ENCODE measurements at places on chromosomes 2 and 18.

GRCh38 chr2:46913471-46914381 is 1.9 kb downstream of the MCFD2 start:
- DNase-seq, result no peak

DNA sequence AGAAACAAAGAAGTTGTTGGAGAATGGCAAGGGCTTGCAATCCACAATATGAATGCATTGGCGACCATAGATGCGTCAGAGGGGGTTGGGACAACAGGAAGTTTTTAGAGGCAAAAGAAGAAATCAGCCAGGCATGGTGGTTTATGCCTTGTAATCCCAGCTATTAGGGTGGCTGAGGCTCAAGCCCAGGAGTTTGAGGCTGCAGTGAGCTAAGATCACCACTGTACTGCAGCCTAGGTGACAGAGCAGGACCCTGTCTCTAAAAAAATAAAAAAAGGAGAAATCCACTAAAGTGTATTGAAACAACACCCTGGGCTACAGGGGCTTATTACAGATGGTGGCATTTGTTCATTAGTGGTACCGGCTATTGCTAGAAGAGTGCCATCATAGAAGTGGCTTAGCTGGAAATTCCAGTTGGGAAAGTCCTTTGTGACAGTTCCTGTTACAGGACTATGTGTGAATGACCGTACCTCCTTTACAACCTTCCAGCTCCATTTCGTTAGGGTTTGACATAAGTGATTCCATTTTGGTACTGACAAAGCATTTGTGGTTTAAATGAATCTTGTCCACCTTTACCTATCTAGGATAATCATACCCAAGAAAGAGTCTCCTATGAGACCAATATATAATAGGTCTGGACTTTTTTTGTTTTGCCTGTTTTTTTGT is 10.7 kb upstream of the WDSUB1 start:
- no peak for DNase-seq

- no peak for DNase-seq
Measured at GRCh38 chr2:115910270-115910669, 1467.8 kb downstream of the DPP10 start.

GRCh38 chr2:44310287-44310686 is 35.0 kb downstream of the SLC3A1 start:
- DNase-seq, result no peak

DNA sequence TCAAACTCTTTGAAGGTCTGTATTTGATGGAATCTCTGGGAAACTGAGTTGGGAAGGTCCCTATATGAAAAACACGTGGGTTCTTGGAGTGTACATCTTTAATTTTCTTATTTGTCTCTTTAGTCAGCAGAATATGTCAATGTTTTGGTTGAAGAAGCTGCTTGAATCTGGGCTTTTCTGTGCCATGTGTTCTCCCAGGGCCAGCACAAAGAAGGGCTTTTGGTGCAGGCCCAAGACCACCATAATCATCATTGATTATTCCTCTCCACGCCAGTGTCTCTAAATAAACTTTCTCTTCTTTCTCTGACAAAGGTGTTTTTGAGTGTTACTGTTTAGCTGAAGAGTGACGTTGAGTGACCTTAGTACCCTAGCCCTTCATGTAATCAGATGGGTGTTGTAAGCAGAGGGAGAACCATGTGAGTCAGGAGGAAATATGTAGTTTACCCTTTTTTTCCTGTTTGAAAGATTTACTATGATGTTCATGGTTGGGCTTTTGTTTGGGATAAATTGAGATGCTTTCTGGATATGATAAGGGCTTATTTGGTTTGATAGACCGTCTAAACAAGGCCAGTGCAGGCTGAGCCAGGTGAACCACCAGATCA is 11.6 kb upstream of the TNP1 start:
- DNase-seq, result no peak

GRCh38 chr18:61954096-61954746 is 61.4 kb upstream of the RNF152 start:
- DNase-seq, result no peak

GRCh38 chr2:70049255-70049654 is 38.0 kb upstream of the PCBP1 start:
- DNase-seq, result no peak

DNA sequence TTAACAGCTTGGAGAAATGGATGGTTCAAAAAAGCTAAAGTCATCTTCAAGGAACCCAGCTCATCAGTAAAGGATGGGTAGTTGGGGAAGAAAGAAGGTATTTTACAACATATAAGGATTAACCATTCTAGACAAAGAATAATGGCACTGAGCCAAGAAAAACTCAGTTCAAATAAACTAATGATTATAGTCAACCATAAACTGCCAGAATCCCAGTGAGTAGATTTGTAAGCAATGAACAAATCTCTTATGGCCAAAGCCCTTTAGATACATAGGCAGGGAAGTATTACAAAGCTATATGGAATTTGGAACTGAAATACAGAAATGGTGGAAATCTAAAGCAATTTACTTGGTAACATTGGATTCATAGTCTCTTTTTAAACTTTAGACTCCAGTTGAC is 92.4 kb upstream of the ZFP36L2 start:
- no peak for DNase-seq

DNA sequence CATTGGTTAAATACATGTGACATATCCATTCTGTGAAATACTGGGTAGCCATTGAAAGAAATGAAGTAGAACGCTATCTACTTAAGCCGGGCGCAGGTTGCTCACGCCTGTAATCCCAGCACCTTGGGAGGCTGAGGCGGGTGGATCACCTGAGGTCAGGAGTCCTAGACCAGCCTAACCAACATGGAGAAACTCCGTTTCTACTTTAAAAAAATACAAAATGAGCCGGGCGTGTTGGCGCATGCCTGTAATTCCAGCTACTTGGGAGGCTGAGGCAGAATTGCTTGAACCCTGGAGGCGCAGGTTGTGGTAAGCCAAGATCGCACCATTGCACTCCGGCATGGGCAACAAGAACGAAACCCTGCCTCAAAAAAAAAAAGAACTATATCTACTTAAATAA is 45.7 kb upstream of the ASPRV1 start:
- no peak for DNase-seq

GRCh38 chr2:30374380-30374779 is 72.7 kb upstream of the LCLAT1 start:
- DNase-seq, result no peak

- no peak for DNase-seq
Measured at GRCh38 chr2:58052978-58053377, 6.4 kb downstream of the VRK2 start.

DNA sequence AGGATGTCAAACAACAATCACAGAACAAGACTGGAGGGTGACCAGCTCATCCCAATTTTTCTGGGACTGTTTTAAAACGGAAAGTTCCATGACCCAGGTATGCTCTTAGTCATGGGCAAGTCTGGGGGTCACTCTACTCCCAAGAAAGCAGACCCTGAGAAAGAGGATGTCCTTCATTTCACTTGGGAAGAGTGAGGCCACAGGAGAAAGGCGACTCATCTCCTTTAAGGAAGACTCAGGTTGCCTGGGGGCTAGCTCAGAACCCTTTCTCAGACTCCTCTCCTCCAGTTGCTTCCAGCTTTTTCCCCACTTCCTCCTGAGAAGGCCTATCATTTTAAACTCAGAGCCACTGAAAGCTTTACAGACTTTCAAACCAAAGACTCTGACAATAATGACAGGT is 9.3 kb downstream of the RNF152 start:
- no peak for DNase-seq

DNA sequence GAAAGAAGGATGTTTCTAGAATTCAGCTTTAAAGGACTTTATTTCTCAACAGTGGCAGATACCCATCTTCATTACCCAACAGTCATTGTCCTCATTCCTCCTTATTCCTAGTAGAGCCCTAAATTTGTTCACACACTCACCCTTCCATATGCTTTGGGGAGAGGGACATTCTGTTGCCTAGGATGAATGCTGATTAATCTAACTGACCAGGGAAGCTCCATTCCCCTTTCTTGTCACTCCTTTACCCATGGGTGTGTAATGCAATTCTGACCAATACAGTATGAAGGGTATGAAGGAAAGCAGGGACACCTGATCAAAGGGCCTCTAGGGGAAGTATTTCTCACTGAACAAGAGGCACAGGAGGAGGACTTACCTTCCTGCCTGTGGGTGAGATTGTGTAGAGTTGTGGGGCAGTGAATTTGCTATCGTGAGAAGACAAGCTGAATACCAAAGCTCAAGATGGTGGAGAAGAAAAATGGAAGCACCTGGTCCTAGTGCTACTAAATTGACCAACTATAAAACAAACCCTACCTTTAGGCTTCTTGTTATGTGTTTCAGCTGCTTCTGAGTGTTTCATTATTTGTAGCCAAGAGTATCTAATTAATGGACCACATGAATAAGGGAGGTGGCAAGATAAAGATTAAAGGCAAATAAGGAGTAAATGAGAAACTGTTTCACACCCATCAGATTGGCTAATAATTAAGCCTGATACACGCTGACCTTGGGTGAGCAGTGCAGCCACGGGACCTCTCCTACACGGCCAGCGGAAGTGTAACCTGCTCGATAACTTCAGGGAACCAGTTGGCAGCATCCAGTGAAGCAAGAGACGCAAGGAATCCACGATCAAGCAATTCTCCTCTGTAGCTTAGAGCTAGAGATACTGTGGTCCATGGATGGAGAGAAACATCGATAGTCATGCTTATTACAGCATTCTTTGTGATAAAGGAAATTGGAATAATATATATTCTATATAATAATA is 202.3 kb downstream of the MYCN start:
- no peak for DNase-seq

DNA sequence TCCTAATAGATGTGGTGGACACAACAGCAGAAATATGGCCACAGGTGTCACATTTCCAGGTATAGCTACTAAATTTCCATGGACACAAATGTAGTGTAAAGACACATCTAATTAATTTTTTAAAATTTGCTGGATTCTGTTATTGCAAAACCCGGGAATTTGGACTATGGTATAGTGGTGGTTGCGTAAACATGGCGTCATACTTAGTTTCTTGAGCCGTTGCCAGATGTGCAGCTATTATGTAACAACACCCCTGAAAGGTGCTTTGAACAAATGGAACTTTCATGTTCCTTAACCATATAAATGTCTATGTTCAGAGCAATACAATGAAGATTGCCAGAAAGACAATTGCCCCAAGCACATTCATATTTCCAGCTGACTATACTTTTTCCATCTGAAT is 85.9 kb downstream of the HRH4 start:
- DNase-seq, result no peak

DNA sequence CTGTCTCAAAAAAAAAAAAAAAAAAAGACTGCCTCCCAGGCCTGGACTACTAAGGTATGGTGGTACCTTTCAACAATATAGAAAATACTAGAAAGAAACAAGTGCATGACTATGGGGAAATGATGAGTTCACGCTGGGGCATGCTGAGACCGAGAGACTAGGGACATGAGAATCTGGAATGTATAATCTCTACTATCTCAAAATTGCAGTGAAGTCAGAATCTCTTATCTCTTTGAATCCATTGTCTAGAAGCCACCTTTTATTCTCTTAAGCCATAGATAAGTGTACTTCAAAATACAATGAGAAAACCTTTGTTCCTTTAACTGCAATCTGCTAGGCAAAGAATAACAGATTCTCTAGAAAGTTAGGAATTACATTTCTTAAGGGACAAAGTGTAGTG is 5.6 kb downstream of the FRZB start:
- DNase-seq, result no peak

GRCh38 chr2:20728114-20728758 is 61.3 kb downstream of the GDF7 start:
- DNase-seq, result no peak

- DNase-seq, result no peak
Measured at GRCh38 chr18:48123324-48123723, 192.9 kb upstream of the SMAD2 start.

GRCh38 chr2:154195644-154196195 is 324.0 kb downstream of the GALNT13 start:
- DNase-seq, result peak; percentile 32

DNA sequence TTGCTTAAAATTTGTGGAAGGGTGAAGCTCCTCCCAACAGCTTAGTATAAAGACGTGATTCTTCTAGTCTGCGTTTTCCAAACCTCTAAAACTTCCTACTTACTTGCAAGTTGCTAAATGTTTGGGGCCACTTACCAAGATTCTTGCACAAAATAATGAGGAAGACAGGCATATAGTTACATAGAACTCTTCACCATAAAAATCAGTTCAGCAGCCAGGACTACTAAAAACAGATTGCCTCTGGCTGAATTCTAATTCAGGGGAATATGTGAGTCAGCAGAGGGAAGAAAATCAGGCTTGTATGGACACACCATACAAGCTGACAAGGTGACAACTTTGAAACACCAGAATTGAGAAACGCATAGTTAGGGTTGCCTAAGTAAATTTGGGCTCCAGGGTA is 2.8 kb upstream of the PEX13 start:
- no peak for DNase-seq

DNA sequence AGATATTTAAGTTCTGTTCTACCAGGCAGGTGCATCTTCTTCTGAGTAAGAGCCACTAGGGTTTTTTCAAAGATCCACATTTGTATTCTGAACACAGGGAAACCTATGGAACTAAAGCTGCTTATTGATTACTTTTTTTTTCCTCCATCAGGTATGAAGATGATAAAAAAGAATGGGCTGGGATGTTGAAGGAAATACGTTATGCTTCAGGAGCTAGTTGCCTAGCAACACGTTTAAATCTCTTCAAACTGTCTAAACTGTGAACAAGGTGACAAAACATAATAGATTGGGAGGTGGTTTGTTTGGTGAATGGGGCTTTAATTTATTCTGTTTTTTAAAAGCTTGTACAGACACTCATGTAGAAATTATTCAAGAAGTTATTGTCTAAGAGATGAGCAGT is 15.9 kb downstream of the KLHL41 start:
- peak; percentile 38 for DNase-seq

DNA sequence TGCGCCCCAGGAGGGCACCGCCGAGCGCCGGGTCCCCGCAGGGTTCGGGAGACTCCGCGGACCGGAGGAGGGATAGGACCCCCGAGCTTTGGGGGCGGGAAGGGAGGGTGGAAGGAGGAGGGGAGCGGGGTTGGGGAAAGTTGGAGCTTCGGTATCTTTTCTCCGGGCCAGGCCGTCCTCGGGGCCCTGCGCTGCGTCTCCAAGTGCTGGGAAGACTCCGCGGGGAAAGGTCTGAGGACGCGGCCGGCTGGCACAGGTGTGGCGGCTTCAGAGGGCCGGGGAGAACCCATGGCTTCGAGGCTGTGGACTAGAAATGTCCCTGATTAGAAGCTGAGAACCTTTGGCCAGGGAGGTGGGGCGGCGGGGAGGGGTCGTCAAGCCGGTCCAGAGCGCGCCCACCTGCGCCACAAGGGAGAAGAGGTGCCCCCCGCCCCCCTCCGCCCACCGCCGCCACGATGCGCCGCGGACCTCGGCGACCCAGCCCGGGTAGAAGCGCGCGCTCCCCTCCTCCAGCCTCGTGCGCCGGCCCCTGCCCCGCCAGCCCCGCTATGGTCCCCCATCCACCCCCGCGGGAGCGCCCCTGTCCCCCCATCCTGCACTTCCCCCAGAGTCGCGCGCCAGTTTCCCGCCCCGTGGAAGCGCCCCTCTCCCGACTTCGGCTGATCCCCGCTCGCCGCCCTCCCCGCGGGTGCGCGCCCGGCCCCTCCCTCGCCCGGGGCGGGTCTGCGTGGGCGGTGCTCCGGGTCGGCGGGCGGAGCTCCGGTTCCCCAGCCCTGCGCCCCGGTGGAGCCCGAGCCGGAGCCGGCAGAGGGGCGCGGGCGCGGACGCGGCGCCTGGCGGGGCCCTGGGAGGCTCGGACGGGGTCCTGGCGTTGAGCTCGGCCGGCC is at the start of gene SNTG2:
TSS of gene SNTG2 (plus strand) at position 770 of the 887 bp plus-strand sequence. CDS start 148 bp downstream, outside the sequence.
- no peak for DNase-seq
